ENCODE measurements at places on chromosomes 7 and 10.

- no peak for DNase-seq
Observed at GRCh38 chr7:64639267-64640001, 26.5 kb upstream of the ZNF107 start.

- DNase-seq = no peak
Observed at GRCh38 chr10:30074933-30075332, 15.5 kb upstream of the JCAD start.

DNA sequence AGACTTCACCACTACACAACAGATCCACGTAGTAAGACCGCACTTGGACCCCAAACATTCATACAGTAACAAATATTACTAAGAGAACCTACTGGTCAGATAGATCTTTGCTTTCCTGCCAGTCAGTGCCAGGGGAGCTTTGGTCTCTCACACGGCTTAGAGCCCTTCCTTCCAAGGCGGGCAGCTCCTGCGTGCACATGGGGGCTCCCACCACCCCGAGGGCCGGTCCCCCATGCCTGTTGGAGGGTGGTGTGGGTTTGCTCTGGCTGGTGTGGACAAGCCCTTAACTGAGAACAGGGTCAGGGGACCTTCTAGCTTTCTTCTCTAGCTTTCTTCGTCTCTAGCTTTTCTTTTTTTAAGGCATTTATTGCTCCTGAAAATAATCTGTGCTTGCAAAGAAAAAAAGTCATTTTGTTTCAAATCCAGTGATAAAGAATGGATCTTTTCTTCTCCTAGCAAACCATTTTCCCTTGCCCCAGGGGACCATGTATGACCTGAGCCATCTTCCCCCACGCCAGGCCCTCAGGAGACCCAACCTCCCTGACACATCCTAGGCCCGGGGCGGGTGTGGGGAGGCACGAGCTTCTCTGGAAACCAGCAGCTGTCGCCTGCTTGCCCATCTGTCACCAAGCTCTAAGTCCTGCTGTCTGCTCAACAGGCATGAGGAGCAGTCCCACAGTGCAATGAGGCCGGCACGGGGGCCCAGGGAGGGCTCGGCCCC, 591.1 kb downstream of the PTPRN2 start:
- no peak for DNase-seq

- no peak for DNase-seq
Observed at GRCh38 chr7:116310141-116310540, 99.8 kb downstream of the TES start.

DNA sequence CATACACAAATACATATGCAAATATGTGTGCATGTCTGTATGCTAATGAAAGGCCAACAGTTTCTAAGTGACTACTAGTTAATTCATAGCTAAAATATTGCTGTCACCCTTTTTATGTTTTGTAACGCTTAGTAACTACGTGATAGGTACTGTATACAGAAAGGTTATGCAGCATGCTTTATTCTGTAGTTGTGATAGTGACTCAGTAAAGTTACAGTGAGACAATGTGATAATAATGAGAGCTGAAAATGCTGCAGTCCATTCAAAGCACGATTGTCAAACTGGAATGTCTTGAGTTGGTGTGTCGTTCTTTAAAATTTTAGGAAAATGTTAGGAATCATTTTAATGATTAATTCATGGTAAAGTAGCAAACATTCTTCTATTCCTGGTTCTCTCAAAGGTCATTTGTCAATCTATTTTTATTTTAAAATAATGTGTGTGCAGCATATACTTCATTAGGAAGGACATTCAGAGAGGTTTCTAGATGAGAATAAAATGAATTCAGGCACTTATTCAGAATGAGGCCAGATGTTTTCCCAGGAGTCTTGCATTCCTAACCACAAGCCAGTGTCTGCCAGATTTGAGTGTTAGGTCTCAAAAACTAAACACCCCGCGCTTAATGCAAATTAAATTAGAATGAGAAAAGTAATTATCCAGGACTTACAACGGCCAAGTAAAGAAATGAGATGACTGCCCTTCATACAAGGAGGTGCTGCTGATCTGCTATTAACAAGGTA, 408.8 kb upstream of the FZD8 start:
- DNase-seq = no peak

DNA sequence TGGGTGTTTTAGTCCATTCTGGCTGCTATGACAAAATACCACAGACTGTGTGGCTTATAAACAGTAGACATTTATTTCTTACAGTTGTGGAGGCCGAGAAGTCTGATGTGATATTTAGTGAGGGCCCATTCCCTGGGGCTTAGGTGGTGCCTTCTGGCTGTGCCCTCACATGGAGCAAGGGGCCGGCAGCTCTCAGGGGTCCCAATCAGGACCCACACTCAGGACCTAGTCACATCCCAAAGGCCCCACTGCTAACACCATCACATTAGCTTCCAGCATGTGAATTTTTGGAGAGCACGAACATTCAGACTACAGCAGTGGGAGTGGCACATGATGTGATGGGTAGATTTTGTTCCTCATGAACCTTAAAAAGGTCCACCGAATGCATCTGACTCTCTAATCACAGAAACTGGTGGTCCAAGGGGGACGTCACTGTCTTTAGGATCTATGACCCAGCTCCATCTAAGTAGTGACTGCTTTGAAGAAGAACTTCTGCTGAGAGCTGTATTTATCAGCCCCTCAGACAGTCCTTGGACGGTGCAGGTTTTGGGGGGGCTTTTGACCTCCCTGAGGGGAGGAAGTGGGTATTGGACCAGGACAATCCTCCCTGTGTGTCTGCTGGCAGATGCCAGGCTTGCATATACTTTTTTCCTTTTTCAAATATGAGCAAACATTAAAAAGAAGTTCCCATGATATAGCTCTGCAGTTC, 154.5 kb upstream of the ZNF32 start:
- DNase-seq = no peak

DNA sequence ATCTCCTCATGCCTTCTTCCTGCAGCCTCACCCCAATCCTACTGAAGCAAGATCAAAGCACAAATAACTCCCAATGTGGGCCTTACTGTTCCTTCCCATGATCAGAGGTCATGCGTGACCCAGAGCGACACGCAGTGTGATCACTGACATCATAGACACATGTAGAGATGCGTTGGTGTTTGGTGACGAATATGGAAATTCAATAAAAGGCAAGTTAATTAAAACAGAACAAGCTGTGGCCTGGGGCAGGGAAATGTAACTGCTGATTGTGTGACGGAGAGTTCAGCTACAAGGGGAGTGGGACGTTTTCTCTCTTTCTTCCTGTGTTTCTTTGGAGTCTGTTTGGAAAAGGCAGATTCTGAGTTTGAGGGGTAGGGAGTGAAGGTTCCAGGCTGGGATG, 34.8 kb upstream of the CARD11 start:
- DNase-seq = no peak

DNA sequence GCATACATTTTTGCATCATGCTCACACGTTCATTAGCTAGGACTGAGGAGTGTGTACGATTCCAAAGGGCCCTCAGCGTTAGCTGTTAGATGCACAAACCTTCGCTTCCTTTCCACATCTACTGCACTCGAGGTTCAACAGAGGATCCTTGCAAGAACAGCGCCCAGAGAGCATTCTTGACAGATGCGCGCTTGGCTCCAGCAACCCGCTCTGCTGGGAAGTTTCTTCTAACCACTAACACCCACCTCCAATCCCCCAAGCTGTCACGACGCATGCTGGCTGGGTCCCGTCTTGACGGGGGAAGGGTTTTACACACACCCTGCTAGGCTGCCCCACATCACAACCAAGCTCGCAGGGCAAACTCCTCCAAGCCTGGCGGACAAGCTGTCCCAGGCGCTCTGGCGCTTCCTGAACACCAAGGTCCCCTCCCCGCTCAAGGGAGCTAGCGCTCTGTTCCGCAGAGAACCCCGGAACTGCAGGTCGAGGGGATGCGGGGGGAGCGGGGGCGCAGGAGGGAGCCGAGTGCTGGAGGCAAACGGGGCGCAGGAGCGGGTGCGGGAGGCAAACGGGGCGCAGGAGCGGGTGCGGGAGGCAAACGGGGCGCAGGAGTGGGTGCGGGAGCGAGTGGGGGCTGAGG, 653 bp upstream of the ADRB1 start:
- DNase-seq = no peak

DNA sequence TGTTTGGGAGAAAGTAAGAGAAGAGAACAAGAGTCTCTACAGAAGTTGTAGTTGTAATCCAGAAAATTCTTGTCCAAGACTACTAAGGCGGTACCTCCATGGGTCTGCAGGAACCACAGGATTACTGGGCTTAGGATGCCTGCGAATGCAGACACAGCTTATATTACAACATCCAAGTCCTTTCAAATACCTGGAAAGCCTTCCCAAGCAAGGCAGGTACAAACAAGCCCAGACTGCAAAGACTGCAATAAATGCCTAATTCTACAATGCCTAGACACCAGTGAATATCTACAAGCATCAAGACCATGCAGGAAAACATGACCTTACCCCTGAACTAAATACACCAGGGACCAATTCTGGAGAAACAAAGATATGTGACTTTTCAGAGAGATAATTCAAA, 178.2 kb downstream of the ARL4A start:
- no peak for DNase-seq

GRCh38 chr10:114271779-114272167, 32.7 kb downstream of the VWA2 start:
- DNase-seq = no peak

- no peak for DNase-seq
Observed at GRCh38 chr7:139981511-139981895, 81.2 kb downstream of the PARP12 start.

DNA sequence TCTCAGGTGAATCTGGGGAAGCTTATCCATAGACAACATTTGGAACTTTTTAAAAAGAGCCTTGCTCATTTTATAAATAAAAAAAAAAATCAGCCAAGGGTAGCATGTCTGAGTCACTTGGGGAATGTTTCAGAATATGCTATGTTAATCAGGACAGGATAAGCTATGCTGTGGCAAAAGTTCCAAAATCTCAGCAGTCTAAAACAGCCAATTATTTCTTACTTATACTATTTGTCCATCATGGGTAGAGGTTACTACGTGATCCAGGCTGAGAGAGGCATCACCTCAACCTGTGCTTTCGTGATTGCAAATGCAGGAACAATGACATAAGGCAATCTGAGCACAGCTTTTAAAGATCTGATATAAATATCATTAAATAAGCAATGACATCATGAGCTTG, 6.5 kb downstream of the SLC13A1 start:
- DNase-seq = no peak

DNA sequence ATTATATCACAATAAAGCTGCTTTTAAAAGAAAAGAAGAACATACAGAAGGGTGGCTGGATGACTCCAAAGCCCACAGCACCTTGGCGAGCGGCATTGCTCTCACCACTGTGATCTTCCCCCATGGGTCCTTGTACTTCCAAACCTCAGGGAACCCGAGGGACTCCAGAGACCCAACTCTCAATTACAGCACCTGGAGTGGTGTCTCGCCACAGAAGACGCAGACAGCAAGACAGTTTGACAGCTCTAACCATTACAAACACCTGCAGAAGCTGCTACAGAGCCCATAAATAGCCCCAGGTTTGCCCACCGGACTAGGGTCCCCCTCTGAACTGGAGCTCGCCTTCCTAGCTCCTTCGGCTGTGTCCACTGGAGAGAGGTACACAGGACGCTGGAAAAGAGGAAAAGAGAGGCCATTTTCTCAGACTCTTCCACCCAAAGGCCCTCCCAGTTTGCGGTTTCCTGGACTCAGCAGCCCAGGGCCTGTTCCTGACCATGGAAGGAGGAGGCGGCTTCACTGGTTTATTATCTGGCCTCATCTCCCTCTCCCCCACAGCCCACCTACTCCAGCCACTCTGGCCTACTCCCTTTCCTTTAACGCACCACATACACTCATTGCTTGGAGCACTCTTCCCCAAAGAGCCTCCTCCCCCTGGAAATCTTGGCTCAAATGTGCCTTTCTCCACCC, 1.9 kb downstream of the PIK3AP1 start:
- DNase-seq = no peak

GRCh38 chr7:127730658-127731276, 78.8 kb downstream of the SND1 start:
- no peak for DNase-seq

DNA sequence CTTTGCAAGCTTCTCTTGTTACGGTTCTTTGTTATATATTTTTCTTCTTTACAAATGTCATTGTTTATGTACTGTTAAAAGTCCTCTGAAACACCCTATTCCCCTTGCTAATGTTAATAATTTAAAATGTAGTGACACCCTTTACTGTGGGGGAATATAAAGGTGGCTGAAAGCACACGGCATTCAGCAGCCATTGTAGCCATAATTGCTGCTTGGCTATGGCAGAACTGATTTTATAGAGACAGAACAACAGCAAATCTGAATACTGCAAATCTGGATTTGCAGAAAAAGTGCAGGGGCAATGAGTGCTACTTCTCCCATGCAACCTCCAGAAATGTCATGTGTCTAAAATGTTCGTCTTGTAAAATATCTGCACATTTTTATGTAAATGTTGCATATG, 3.7 kb upstream of the WASL start:
- no peak for DNase-seq

DNA sequence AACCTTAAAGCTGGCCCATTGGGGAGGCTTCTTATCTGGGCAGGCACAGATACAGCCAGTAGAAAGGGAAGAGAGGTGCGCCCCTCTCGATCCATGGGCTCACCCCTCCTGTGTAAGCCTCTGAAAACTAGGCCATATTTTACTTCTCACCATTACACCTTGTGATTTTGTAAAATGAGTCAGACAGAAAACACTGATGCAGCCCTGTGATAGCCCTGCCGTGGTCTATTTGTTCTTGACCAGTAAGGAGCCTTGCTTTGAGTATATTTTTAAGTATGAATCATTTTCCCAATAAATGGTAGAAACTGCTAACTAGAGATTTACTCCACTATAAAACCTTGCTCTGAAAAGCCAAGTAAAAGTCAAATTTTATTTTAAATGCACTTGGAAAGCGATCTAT, 329.8 kb upstream of the MBL2 start:
- no peak for DNase-seq

GRCh38 chr10:103838862-103839518, 16.4 kb downstream of the SH3PXD2A start:
- no peak for DNase-seq

DNA sequence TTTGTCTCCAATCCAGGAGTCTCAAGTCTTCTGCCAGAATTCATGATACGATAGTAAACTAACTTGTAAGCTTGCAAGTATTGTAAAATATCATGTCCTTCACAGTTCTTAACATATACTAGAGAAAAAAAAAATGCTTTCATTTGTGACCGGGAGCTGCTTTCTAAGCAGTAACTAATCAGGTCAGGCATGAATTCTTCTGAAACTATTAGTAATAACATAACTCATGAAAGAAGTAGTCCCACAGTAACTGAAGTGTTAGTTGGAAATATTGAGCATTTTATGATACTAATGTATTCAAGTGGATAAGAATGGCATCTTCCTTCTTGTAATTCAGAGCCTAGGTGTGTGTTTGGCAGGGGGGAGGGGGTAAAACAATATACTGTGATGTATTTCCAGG, 665.6 kb downstream of the DNAJB9 start:
- DNase-seq = no peak

DNA sequence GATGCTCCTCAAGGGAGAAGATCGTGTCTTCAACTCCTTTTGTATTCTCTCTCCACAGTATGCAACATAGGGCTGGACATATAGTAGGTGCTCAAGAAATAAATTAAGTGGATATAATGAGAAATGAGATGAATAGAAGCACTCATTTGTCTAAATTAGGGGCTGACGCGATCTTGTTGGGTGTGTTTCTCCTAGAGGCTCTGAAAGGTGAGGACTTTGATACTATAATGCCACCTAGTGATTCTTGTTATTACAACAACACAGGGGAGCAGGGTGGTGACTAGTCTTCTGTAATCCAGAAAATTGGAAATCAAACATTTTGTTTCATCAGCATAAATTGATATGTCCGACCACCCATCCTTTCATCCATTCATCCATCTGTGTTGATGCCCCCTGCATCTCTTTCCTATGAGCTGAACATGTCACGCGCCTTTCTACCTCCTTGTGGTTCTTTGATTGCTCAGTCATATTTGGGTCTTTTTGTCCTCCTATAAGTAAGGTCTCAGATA, 3.5 kb upstream of the CFAP58 start:
- DNase-seq = no peak
